CD4-positive, alpha-beta T cell (primary cell): ENCODE measurements at places on chromosomes 6 and 20. TPM values are rescaled to one million over a fixed set of nuclear protein-coding genes. Genes with fewer than 3 reads are reported as not detected.

DNA sequence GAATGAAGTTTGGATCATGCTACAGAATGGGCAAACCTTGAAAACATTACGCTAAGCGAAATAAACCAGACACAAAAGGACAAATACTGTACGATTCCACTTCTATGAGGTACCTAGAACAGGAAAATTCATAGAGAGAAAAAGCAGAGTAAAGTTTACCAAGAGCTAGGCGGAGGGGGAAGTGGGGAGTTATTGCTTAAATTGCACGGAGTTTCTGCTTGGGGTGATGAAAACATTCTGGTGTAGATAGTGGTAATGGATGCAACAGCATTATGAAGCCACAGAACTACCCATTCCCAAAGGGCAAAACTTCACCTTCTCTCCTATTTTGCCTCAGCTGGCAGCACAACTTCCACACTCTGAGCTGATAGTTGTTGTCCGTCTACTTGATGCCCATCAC lies 6.4 kb upstream of the PDYN start:
- DNase-seq = no peak

DNA sequence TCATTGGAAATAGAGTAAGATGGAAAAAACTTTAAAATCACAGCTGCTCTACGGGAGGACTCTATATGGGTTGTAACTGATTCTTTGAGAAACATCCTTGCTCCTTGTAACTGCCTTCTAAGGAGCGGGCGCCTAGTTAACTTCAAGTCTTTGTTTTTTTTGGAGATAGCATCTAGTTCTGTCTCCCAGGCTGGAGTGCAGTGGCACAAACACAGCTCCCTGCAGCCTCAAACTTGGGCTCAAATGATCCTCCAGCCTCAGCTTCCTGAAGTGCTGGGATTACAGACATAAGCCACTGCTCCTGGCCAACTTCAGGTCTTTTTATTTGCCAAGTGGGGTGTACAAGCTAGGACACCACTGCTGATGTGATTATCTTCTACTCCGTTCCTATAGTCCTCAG lies 506.4 kb upstream of the SOX4 start:
- no peak for DNase-seq

DNA sequence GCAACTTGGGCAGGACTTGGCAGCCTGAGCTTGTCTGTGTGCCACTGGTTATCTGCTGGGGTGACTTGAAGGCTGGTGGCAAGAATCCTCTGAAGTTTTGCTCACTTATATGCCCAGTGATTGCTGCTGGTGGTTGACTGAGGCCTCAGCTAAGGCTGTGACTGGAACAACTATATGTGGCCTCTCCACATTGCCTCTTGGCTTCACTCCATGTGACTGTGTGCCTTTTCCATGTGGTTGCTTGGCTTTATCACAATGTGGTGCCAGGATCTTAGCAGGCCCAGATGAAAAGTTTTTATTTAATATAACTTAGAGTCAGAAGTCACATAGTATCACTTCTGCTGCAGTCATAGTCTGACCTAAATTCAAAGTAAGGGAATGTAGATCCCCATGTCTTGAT lies 104.5 kb downstream of the ADAT2 start:
- DNase-seq = no peak

- no peak for DNase-seq
These were observed 5.9 kb upstream of the SULF2 start for GRCh38 chr20:47791084-47791599.

GRCh38 chr6:35473075-35473849 lies 5.1 kb downstream of the RPL10A start:
- DNase-seq = no peak

Gene VNN1
- not detected for total RNA-seq

Gene ADAT2
- 17.4 TPM for total RNA-seq
